Activated CD4-positive, alpha-beta T cell treated with anti-CD3 and anti-CD28 coated beads, Interleukin-2, amount 10 ng/mL, durations not matched to agents 24 days and 14 days (primary cell): ENCODE measurements at places on chromosomes 3 and 15. TPM values are rescaled to one million over a fixed set of nuclear protein-coding genes. Genes with fewer than 3 reads are reported as not detected.
A peak's percentile ranks its signal among the peaks of the same experiment; 100 is the strongest.

The PIGX gene
- 54.3 and 54.5 TPM in 2 replicates for total RNA-seq

The ZNF80 gene
- 0.19 and 0.21 TPM in 2 replicates for total RNA-seq

The C3orf20 gene
- 0.19 and 0.28 TPM in 2 replicates for total RNA-seq

The PAQR9 gene
- total RNA-seq = not detected in 2 replicates

The MED12L gene
- 2.5 and 4.9 TPM in 2 replicates for total RNA-seq

GRCh38 chr3:52038227-52038626, 18.1 kb downstream of the DUSP7 start:
- H3K36me3 ChIP-seq = no peaks in the 10 kb centered on the region
- no peak for DNase-seq

DNA sequence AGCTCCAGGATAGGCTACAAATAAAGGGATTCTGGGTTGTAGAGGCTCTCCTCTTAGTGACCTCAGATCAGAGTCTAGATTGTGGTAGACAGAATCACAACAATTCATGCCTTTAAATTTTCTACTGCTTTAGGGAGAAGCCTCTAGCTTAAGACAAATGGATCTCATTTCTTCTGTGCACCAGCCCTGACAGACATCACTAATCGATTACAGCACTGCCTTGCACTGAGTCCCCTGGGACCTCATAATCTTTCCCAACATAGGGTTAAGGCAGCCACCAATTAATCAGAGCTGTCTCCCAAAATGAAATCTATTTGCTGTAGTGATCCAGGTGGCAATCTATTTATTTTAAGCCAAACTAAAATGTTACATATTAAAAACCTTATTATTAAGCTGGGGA, 436.5 kb upstream of the WNT5A start:
- DNase-seq = no peak
- H3K36me3 ChIP-seq = no peaks in the 10 kb centered on the region
- no peaks in the 10 kb centered on the region for H3K4me1 ChIP-seq
- no peaks in the 10 kb centered on the region for H3K27me3 ChIP-seq
- no peak overlapping the region for H3K27ac ChIP-seq

DNA sequence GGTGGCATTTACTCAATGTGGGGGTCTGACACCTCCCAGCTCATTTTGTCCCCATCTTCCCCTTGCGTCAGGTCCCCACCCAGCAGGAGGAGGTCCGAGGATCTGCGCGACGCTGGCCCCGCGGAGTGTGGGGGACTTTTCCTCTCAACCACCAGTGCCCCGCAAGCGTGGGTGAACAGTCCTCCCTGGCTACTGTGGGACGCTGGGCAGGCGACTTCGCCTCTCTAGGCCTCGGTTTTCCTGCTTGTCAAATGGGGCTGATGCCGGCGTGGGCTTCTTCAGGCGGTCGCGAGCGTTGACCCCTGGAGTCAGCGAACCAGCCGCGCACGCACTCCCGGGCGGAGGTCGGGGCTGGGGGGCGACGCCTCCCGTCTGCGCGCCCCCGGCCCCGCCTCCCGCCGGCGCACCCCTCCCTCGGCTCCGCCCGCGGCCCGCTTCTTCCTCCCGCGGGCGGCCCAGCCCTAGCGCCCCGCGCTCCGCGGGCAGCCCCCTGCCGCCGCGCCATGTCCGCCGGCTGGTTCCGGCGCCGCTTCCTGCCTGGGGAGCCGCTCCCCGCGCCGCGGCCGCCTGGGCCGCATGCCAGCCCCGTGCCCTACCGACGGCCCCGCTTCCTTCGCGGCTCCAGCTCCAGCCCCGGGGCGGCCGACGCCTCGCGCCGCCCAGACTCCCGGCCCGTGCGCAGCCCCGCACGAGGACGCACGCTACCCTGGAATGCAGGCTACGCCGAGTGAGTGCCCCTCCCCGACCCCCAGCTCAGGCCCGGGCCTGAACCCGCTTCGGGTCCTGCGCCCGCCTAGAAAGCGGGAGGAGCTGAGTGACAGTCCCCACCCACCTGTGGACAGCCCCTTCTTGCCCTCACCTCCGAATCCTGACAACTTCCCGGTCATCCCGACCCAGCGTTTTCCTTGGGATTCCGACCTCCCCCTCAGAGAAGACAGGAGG, at the start of gene PPM1M:
Gene PPM1M (plus strand): TSS at position 438 of the 942 bp plus-strand sequence. CDS start 66 bp downstream, at position 504.
- peak within 1 kb of the TSS; percentile 91 for H3K27ac ChIP-seq
- peaks cover 38% of the 10 kb centered on the region for H3K36me3 ChIP-seq
- H3K4me1 ChIP-seq = peaks cover 77% of the 10 kb centered on the region
- H3K4me3 ChIP-seq = peak within 1 kb of the TSS; percentile 90
- DNase-seq = peak; percentile 93
- no peaks in the 10 kb centered on the region for H3K27me3 ChIP-seq

DNA sequence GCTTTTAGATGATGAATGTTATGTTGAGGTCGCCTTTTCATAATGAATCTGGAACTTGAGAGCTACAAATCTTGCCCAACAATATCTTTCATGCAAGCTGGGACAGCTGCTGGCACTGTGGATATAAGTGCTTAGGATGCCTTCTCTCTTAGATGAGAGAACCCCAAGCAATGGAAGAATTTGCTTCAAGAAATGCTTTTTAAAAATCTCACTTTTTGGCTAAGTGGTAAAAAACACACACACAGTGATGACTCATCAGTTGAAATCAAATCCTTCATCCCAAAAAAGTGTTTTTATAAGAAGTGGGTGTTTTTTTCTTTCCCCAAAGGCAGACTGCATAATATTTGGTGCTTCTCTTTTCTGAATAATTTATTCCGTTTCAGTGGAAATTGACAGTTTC, 38.4 kb upstream of the GALNT15 start:
- no peaks in the 10 kb centered on the region for H3K4me1 ChIP-seq
- H3K27ac ChIP-seq = no peak overlapping the region
- H3K4me3 ChIP-seq = no peak overlapping the region
- no peak for DNase-seq

- no peak for DNase-seq
- H3K4me3 ChIP-seq = no peak overlapping the region
- no peaks in the 10 kb centered on the region for H3K4me1 ChIP-seq
- no peaks in the 10 kb centered on the region for H3K36me3 ChIP-seq
- peaks cover 9% of the 10 kb centered on the region for H3K27me3 ChIP-seq
These were observed 65.8 kb downstream of the NSMCE3 start for GRCh38 chr15:29203718-29204368.

DNA sequence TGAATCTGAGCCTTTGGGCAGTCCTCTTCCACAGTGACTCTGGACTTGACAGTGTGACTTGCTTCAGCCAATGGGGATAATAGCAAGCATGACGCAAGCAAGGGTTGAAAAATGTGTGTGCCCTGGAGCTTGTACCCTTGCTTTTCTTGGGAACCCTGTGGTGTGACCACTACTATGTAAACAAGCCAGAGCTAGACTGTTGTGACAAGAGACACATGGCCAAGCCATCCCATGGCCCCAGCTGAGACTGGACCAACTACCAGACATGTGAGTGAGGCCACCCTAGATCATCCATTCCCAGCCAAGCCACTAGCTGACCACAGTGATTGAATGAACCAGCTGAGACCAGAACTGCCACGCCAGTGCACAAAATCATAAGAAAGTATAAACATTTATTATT, 11.8 kb downstream of the MYO1E start:
- no peak for DNase-seq
- H3K27ac ChIP-seq = no peak overlapping the region

DNA sequence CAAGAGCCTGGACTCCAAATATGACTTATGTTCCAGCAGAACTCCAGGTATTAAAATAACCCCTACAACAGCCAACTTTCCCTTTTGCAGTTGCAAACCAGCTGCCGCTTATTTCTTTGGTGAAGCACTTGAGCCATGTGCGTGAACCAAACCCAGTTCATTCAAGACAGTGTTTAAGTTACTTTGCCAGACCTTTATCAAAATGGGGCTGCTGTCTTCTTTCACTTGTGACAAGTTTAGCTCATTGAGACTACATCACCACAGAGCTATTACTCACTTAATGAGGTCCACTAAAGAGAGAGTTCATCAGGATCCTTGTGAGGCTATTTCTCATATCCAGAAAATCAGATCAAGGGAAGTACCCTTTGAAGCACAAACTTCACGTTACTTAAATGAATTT, 2.4 kb upstream of the XRN1 start:
- H3K27ac ChIP-seq = no peak overlapping the region
- H3K36me3 ChIP-seq = peaks cover 26% of the 10 kb centered on the region
- H3K4me1 ChIP-seq = peaks cover 15% of the 10 kb centered on the region
- no peaks in the 10 kb centered on the region for H3K27me3 ChIP-seq
- no peak overlapping the region for H3K4me3 ChIP-seq

GRCh38 chr3:66490984-66491383, 9.8 kb downstream of the LRIG1 start:
- peak overlapping the region; percentile 34 for H3K27ac ChIP-seq
- H3K36me3 ChIP-seq = peaks cover 21% of the 10 kb centered on the region
- H3K4me1 ChIP-seq = peaks cover 82% of the 10 kb centered on the region
- DNase-seq = no peak
- H3K4me3 ChIP-seq = peak overlapping the region; percentile 77

- H3K4me1 ChIP-seq = peaks cover 8% of the 10 kb centered on the region
- H3K36me3 ChIP-seq = no peaks in the 10 kb centered on the region
- DNase-seq = no peak
- H3K27me3 ChIP-seq = peaks cover 6% of the 10 kb centered on the region
- H3K27ac ChIP-seq = no peak overlapping the region
These were observed 36.7 kb upstream of the ATP10A start for GRCh38 chr15:25899870-25900269.

GRCh38 chr3:51966922-51967383, 301 bp downstream of the PCBP4 start:
- peaks cover 11% of the 10 kb centered on the region for H3K4me1 ChIP-seq
- H3K27me3 ChIP-seq = peaks cover 3% of the 10 kb centered on the region
- peak overlapping the region; percentile 87 for H3K4me3 ChIP-seq
- DNase-seq = peak; percentile 82

- H3K4me3 ChIP-seq = no peak overlapping the region
- peaks cover 10% of the 10 kb centered on the region for H3K4me1 ChIP-seq
- H3K36me3 ChIP-seq = peaks cover 64% of the 10 kb centered on the region
- DNase-seq = no peak
These were observed 32.2 kb downstream of the TFRC start for GRCh38 chr3:196049653-196050052.

- no peak for DNase-seq
- H3K27ac ChIP-seq = no peak overlapping the region
- H3K36me3 ChIP-seq = no peaks in the 10 kb centered on the region
- H3K4me1 ChIP-seq = no peaks in the 10 kb centered on the region
- no peak overlapping the region for H3K4me3 ChIP-seq
These were observed 34.5 kb downstream of the MAGI1 start for GRCh38 chr3:66004244-66004643.

DNA sequence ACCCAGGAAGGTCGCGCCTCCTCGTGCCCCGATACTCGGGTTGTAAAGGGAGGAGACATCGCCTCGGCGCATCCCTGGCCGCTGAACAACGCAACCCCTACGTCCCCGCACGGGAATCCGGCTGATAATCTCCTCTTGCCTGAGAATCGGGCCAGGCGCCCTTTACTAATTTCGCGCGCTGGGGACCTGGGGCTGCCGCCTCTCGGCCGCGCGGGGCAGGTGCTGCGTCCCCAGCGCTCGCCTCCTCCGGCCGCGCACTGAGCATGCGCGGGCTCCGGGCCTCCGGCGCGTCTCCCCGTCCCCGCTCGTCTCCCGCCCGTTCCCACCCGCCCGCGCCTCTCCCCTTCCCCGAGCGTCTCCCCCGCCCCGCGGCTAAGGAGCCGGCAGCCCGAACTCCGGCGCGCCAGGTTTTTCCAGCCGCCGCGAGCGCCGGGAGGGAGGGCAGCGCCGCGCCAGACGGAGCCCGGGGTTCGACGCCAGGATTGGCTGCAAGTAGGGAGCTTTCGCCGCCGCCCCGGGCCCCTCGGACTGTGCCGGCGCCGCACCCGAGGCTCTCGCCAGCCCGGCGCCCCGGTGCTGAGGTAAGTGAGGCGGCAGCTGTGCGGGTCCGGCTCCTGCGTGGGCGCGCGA, at the start of gene CNTN4:
Gene CNTN4 (plus strand): TSS at position 469 of the 630 bp plus-strand sequence.
- no peak within 1 kb of the TSS for H3K27ac ChIP-seq
- peaks cover 2% of the 10 kb centered on the region for H3K36me3 ChIP-seq
- peak; percentile 54 for DNase-seq
- no peak within 1 kb of the TSS for H3K4me3 ChIP-seq
- peaks cover 45% of the 10 kb centered on the region for H3K27me3 ChIP-seq
- H3K4me1 ChIP-seq = no peaks in the 10 kb centered on the region

- H3K27ac ChIP-seq = peak overlapping the region; percentile 65
- no peaks in the 10 kb centered on the region for H3K36me3 ChIP-seq
- peaks cover 57% of the 10 kb centered on the region for H3K4me1 ChIP-seq
- peak; percentile 92 for DNase-seq
- no peak overlapping the region for H3K4me3 ChIP-seq
- no peaks in the 10 kb centered on the region for H3K27me3 ChIP-seq
These were observed 135.1 kb upstream of the RASGRP1 start for GRCh38 chr15:38699633-38700230.

GRCh38 chr3:142498397-142499180, 50.8 kb upstream of the XRN1 start:
- no peaks in the 10 kb centered on the region for H3K27me3 ChIP-seq
- no peak overlapping the region for H3K4me3 ChIP-seq
- H3K27ac ChIP-seq = peak overlapping the region; percentile 53

- no peaks in the 10 kb centered on the region for H3K27me3 ChIP-seq
- DNase-seq = peak; percentile 67
- H3K36me3 ChIP-seq = no peaks in the 10 kb centered on the region
- peaks cover 25% of the 10 kb centered on the region for H3K4me1 ChIP-seq
- no peak overlapping the region for H3K4me3 ChIP-seq
- no peak overlapping the region for H3K27ac ChIP-seq
These were observed 15.4 kb downstream of the DPH3 start for GRCh38 chr3:16249336-16249735.

GRCh38 chr15:68584756-68585573, 6.2 kb downstream of the CORO2B start:
- no peak for DNase-seq
- H3K27ac ChIP-seq = no peak overlapping the region
- peaks cover 26% of the 10 kb centered on the region for H3K4me1 ChIP-seq
- no peaks in the 10 kb centered on the region for H3K36me3 ChIP-seq
- H3K27me3 ChIP-seq = peaks cover 21% of the 10 kb centered on the region
- H3K4me3 ChIP-seq = no peak overlapping the region

DNA sequence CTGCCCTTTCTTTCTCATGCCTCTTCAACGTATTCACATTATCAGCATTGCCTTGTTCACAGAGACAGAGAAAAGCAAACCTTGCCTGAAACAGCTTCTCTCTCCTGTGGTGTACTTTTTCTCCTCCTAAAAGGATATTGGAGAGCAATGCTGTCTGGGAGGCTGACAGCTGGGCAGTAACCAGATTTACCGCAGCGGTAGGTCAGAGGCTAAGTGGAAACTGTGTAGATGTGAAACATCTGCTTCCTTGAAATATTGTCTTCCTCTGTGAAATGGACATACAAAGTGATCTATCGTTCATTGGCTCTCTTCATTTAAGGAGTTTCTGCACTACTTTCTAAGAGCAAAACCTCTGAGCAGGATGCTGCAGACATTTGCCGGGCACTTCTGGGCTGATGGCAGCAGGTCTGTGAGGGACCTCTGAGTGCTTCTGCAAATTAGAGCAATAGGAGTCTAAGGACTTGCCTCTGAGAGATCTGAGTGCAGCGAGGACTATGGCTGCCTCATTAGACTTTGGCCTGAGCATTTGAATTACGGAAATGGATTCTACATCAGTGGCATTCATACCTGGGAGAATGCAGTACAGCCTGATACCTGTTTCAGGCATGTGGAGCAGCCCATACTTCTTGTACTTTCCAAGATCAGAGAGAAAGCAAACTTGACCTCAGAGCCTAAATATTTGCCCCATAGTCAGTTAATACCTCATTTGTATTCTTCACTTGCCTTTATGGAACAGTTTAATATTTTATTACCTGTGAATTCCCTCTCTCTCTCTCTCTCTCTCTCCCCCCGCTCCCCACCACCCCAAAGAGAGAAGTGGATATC, 260.5 kb upstream of the TPRG1 start:
- DNase-seq = no peak
- peaks cover 24% of the 10 kb centered on the region for H3K4me1 ChIP-seq
- no peak overlapping the region for H3K4me3 ChIP-seq
- H3K27ac ChIP-seq = no peak overlapping the region

- peaks cover 29% of the 10 kb centered on the region for H3K27me3 ChIP-seq
- H3K36me3 ChIP-seq = peaks cover 9% of the 10 kb centered on the region
- DNase-seq = no peak
These were observed 1.2 kb downstream of the CFAP91 start for GRCh38 chr3:119703820-119704531.
